Heart right ventricle (tissue), 16 donors: ENCODE measurements at places on chromosomes 16 and 17. TPM values are rescaled to one million over a fixed set of nuclear protein-coding genes. Genes with fewer than 3 reads are reported as not detected.

DNA sequence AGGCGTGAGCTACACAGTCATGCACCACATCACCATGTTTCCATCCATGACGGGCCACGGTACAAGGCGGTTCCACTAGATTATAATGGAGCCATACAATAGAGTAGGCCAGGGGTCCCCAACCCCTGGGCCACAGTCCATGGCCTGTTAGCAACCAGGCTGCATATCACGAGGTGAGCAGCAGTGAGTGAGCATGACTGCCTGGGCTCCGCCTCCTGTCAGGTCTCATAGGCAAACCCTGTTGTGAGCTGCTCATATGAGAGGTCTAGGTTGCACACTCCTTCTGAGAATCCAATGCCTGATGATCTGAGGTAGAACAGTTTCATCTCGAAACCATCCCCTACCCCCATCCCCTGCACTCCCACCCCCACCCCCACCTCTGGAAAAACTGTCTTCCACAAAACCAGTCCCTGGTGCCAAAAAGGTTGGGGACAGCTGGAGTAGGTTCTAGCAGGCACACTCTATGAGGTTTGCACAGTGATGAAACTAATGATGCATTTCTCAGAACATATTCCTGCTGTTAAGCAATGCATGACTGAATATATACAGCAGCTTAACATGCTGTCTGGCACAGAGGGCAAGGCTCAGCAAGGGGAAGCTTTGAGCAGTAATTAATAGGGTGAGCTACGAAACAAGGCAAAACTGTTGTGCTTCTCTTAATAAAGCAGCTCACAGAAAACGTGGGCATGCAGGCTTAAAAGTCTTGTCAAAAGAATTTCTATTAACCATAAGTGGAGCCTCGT is 108.0 kb downstream of the VPS53 start:
- no peak for DNase-seq
- H3K27me3 ChIP-seq = no peaks in the 10 kb centered on the region
- H3K36me3 ChIP-seq = peaks cover 14% of the 10 kb centered on the region
- H3K27ac ChIP-seq = no peak overlapping the region
- no peaks in the 10 kb centered on the region for H3K4me1 ChIP-seq

- no peak for DNase-seq
- H3K4me3 ChIP-seq = no peak overlapping the region
- no peaks in the 10 kb centered on the region for H3K36me3 ChIP-seq
- peaks cover 20% of the 10 kb centered on the region for H3K4me1 ChIP-seq
- H3K27ac ChIP-seq = no peak overlapping the region
Measured at GRCh38 chr17:29749045-29749825, 126.5 kb upstream of the CORO6 start.

- H3K27me3 ChIP-seq = peaks cover 51% of the 10 kb centered on the region
- no peak overlapping the region for H3K4me3 ChIP-seq
- H3K27ac ChIP-seq = no peak overlapping the region
- H3K36me3 ChIP-seq = no peaks in the 10 kb centered on the region
Measured at GRCh38 chr17:49890077-49890821, 42.4 kb upstream of the TAC4 start.

DNA sequence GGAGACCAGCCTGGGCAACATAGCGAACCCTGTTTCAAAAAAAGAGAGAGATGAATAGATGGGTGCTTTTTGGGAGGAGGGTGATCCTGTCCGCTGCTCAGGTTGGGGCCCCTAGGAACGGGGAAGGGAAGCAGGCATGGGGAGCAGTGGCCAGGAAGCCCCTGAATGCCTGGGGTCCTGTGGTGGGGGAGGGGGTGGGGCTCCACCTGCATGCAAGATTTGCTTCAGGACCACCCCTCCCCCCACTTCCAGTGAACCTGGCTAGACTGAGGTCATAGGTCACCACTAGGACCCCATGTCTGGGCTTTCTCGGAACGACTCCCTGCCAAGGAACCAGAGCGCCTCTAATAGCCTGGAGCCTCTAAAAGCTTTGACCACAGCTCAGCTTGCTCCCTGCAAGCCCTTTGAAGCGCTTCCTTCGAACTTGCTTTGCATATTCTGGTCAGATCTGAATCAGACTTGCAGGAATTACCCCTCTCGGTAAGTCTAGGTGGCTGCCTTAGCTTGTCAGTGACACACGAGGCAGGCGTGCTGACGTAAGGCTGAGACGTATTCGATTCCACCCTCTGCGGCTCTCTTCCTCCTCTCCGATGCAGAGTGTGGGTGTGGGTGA is 3.7 kb downstream of the SOCS3 start:
- H3K27me3 ChIP-seq = no peaks in the 10 kb centered on the region
- H3K27ac ChIP-seq = peak overlapping the region; percentile 34
- H3K4me3 ChIP-seq = no peak overlapping the region
- no peak for DNase-seq
- peaks cover 19% of the 10 kb centered on the region for H3K36me3 ChIP-seq

GRCh38 chr17:37301288-37301687 is 74.5 kb upstream of the C17orf78 start:
- peak overlapping the region; percentile 31 for H3K27ac ChIP-seq
- no peak overlapping the region for H3K4me3 ChIP-seq

GRCh38 chr16:28297784-28298510 is 5.6 kb downstream of the SBK1 start:
- DNase-seq = no peak
- H3K36me3 ChIP-seq = no peaks in the 10 kb centered on the region
- H3K4me1 ChIP-seq = peaks cover 16% of the 10 kb centered on the region
- no peak overlapping the region for H3K4me3 ChIP-seq
- peaks cover 12% of the 10 kb centered on the region for H3K27me3 ChIP-seq
- no peak overlapping the region for H3K27ac ChIP-seq

Gene ACACA
- total RNA-seq = 14.7 TPM

Gene CCL1
- not detected for total RNA-seq

Gene COG8
- 24.2 TPM for total RNA-seq
